Right ventricle myocardium superior (tissue), 1 donor: ENCODE measurements at places on chromosomes 2 and 18.

- DNase-seq = no peak
Measured at GRCh38 chr2:168999668-169000213, 31.4 kb downstream of the ABCB11 start.

GRCh38 chr18:27762054-27762453 lies 414.9 kb downstream of the CDH2 start:
- no peak for DNase-seq

DNA sequence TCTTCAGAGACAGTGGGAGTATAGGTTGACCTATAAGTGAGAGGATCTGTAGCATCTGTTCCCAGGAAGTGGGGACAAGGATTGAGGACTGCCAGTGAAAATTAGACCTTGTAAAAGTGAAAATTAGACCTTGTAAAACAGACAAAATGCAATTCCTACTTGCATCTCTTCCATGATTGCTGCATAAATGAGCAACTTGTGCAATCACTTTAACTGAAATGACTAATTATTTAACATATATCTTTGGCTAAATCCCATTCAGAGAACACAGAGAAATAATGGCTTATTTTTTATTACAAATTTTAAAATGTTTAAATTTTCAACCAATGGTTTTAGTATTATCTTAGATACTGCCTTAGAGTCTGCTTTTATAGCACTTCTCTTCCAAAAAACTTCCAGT lies 67.2 kb upstream of the NABP1 start:
- no peak for DNase-seq

GRCh38 chr2:21781962-21782361 lies 658.2 kb downstream of the TDRD15 start:
- DNase-seq = no peak

DNA sequence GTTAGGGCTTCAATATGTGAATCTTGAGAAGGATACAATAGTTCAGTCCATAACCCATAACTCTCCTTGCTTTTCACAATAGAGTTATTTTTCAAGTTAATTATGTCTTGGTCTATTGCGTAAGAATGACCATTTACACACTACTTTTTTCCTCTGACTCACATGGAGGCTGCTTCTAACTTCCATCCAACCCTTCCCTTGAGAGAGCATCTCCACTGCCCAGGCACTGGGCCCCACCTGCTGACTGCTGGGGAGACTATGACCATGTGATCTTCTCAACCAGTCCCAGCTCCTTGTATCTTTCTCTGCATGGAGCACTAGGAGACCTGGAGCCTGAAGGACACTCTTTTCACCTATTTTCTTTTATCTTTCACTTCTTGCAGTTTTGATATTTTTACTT lies 251.5 kb downstream of the GPD2 start:
- DNase-seq = peak; percentile 41

- DNase-seq = no peak
Measured at GRCh38 chr18:38421872-38422615, 856.4 kb upstream of the CELF4 start.

GRCh38 chr2:147424766-147425165 lies 420.1 kb upstream of the ACVR2A start:
- no peak for DNase-seq

DNA sequence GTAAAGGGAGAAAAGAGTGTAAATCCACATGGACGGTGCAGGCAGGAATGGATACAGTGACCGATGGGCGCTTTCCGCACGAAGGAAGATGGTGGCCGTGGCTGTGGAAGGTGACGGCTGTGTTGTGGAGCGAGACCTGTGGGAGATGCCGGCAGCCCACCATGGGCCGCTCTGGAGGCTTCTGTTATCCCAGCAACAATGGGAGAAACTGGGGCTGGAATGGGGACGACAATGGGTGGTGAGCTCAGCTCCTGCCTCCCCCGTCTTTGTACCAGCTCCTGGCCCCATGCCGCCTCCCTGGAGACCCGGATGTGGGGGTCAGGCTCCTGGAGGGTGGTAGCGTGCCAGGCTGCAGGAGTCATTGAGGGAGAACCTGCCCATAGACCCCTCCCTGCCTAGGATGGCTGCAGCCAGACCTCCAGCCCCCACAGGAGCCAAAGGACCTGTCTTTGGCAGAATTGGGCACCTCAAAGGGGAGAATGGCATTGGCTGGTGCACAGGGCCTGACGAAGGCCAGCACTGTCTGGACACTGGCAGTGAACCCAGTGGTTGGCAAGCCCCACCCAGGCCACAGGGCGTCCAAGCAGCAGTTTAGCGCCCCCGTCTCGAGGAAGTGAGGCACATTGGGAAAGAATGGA lies 72.6 kb downstream of the SLC66A2 start:
- peak; percentile 12 for DNase-seq

- DNase-seq = no peak
Measured at GRCh38 chr2:68103030-68103708, 40.4 kb upstream of the C1D start.

GRCh38 chr18:424071-424661 lies 76.3 kb downstream of the COLEC12 start:
- DNase-seq = no peak

GRCh38 chr18:12516049-12516630 lies 108.4 kb downstream of the PRELID3A start:
- DNase-seq = no peak
